ENCODE measurements at places on chromosomes 1 and 21.

GRCh38 chr21:38721958-38722357, 83.8 kb upstream of the ETS2 start:
- DNase-seq: no peak

DNA sequence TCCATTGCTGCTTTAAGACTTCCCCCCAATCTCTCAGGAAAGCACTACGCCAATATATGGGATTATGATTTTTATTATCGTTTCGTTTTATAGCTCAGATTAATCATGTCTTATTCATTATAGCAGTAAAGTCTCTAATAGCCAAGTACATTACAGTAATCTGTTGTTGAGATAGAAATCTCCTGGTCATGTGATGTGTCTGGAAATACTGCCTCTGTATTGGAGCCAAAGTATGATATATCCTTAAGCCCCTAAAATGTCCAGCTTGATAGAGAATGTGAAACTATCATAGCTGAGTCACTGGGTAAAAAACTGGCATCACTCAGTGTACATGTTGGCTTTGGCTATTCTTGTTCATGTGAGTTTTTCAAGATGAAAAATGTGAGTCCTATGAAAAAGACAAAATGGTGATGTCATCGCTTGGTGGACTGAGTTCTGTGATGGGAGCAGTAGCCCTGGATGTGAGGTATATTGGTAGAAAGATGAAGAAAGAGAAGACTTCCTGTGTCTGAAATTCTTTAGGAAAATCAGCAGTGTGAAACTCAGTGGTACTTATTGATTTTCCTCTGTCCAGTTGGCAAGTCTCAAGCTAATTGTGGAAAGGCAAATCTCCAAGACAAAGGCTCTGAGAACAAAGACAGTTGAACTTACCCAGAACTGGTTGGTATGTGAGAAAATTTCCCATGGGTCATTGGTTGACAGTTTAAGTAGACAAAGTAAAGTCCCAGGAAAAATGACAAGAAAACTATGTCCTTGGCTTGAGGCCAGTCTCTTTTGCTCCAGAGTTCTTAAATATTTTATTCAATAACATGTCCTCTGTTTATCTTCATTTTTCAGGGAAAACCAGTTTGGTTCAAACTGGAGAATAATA, 76.2 kb downstream of the BRINP2 start:
- no peak for DNase-seq

GRCh38 chr1:184051485-184052193, at the start of gene TSEN15:
TSEN15 (plus strand) TSS chr1:184051730; CDS start chr1:184051756, 26 bp downstream.
- DNase-seq: peak; percentile 88

- DNase-seq: peak; percentile 73
Measured at GRCh38 chr1:34597877-34598514, 156.9 kb upstream of the GJB5 start.

- DNase-seq: no peak
Measured at GRCh38 chr1:162903246-162903645, 42.3 kb upstream of the CCDC190 start.

- DNase-seq: no peak
Measured at GRCh38 chr1:20472121-20472520, 13.9 kb downstream of the CAMK2N1 start.

DNA sequence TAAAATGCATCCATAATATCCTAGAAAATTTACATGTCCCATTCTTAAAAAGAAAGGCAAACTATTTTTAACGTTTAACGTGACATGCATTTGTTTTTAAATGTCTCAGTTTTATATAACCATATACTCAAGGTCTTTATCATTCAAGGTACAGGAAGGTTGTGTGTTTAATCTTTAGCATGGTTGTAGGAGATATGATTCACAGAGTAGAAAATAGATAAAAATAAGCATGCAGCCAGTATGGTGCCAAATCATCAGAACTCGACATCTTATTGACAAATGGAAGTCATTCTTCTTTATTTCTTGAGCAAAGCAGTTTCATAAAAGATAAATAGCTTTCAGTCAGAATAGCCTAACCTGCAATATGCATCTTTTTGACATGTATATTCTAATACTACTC, 51.0 kb downstream of the SAMSN1 start:
- DNase-seq: no peak

GRCh38 chr1:58815069-58815685, 31.3 kb upstream of the JUN start:
- peak; percentile 87 for DNase-seq

DNA sequence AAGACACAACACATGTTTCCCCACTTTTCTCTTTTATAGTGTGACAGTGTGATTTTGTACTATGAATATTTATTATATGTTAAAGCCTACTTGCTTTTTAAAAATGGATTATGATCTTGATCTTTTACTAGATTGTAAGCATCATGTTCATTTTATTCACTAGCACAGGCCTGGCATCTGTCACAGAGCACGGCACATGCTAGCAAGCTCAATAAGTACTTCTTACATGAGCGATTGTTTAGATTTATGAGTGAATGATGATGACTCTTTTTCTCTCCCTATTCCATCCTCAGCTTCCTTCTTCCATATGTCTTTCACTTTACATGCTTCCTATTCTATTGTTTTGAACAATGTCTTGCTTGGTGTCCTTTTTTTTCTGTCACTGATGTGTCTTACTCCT, 1454.1 kb downstream of the MRPL39 start:
- DNase-seq: no peak

- peak; percentile 50 for DNase-seq
Measured at GRCh38 chr21:20856926-20857325, 141.3 kb upstream of the NCAM2 start.

- no peak for DNase-seq
Measured at GRCh38 chr1:240278082-240278481, 186.4 kb downstream of the FMN2 start.

- DNase-seq: no peak
Measured at GRCh38 chr1:29142714-29143113, 19.0 kb upstream of the TMEM200B start.

DNA sequence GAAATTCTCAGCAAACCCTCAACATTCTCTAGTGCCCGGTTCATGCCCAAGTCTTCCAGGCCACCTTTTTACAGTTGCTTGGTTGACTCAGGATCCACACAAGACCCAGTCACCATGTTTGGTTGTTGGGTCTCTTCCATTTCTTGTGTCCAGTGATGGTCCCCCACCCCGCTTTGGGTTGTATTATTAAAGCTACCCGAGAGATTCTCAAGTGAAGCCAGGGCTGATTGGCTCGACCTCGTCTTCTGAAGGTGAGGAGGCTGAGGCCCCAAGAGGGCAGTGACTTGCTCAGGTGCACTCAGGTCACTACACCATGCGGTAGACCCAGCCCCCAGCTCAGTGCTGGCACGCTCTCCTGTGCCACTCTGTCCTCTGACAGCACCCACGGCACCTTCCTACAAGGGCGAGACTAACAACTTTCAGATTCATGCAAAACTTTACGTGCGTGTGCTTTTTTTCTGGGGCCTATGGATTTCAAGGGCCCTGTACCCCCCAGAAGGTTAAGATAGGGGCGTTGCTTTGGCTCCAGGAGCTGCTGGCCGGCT, 50.3 kb downstream of the CAPN9 start:
- no peak for DNase-seq

DNA sequence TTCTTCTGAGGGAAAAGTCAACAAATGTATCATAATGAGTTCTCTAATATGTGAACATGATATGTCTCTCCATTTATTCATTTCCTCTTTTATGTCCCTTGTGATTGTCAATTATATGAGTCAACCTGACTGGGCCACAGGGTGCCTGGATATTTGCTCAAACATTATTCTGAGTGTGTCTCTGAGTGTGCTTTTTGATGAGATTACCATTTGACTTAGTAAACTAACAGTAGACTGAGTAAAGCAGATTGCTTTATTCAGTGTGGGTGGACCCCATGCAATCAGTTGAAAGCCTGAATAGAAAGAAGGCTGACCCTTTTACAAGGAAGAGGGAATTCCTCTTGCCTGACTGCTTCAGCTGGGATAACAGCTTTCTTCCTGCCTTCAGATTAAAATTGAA, 142.6 kb downstream of the SLC35F3 start:
- no peak for DNase-seq

Measured in Caco-2 (cell line).